ENCODE measurements at places on chromosomes 5 and 9.

DNA sequence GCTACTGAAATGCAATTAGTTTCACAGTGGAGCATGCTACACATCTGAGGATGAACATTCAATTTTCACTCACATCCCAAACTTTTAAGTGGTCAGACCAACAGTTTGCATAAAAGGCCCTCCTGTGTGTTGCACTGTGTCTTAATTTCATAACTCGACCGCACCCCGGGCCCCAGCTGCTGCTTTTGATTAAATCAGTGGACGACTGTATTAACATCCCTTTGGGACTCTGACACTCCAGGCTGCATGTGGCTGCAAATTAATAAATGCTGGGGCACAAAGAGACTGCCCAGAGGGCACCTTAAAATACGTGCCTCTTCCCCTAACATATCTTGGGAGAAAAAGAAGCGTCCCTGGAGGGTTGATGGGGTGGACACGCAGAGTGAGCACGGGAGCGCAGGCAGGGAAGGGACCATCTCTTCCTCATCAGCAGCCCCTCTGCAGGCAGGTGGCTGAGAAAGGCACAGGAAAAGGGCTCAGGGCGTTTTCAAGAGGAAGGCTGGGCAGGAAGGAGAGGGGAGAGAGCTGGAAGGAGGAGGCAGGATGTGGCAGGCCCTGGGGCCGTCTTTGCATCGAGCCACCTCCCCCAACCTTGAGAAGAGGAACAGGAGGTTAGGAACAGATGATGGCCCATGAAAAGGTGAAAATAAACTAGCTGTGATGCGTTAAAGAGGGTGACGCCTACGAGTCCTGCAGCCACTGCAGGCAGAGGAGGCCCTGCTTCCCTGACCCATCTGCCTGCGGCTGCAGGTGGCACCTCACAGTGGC is 18.6 kb downstream of the MED10 start:
- no peak for DNase-seq

GRCh38 chr9:8895106-8895860 is 1095.7 kb upstream of the DMAC1 start:
- DNase-seq: no peak

- peak; percentile 31 for DNase-seq
Measured at GRCh38 chr5:150622157-150622556, 18.3 kb upstream of the SYNPO start.

GRCh38 chr9:89749500-89750116 is 144.8 kb downstream of the GADD45G start:
- no peak for DNase-seq

- no peak for DNase-seq
Measured at GRCh38 chr5:125961150-125961549, 462.1 kb upstream of the GRAMD2B start.

DNA sequence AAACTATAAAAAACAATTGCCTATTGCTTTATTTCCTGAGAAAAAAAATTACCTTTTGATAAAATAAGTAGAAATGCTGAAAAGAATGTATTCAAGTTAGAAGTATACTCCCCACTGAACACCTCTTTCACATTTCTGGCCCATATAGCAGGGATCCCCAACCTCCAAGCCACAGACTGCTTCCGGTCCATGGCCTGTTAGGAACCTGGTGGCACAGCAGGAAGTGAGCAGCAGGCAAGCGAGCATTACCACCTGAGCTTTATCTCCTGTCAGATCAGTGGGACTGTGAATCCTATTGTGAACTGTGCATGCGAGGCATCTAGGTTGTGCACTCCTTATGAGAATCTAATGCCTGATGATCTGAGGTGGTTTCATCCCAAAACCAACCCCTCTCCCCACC is 563.9 kb downstream of the RAB3C start:
- no peak for DNase-seq

GRCh38 chr5:36045895-36046294 is 20.8 kb downstream of the UGT3A2 start:
- DNase-seq: no peak

DNA sequence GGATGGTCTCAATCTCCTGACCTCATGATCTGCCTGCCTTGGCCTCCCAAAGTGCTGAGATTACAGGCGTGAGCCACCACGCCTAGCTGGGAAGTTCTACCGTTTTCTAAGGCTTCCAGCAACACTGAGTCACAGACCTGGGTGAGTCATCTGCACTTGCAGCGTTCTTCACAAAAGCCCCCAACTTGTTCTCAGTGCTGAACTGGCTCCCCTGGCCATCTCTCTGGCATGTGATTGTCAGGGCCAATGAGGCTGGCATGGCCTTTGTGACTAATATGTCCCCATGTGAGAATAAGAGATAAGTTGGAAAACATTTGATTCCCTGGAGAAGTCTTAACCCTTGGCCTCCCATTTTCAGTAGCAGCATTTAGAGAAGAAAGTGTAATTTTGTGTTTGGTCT is 124.4 kb downstream of the WDR41 start:
- no peak for DNase-seq

GRCh38 chr9:76700916-76701315 is 63.3 kb upstream of the PCA3 start:
- no peak for DNase-seq

DNA sequence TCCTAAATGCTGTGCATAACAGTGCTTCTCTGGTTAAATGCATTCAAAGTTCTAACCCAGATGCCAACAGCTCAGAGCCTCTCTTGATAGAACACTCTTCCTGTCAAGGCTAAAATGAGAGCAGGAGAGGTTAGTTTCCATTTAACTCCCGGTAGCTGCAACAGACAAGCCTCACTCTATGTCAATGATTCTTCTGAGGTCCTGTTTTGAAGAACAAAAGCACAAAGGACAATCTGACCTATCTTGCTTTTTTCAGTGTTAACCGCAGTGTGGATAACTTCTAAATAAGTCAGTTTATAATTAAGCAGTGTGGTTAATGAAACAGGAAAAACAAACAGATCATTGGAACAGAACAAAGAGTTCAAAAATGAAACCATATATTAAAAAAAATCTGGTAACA is 80.7 kb downstream of the ANKRD55 start:
- DNase-seq: no peak

- DNase-seq: no peak
Measured at GRCh38 chr9:70165006-70165602, 93.7 kb upstream of the SMC5 start.

GRCh38 chr5:121979691-121980090 is 17.9 kb downstream of the SRFBP1 start:
- no peak for DNase-seq

- peak; percentile 57 for DNase-seq
Measured at GRCh38 chr9:69546265-69546664, 125.9 kb downstream of the APBA1 start.

- DNase-seq: no peak
Measured at GRCh38 chr5:150363185-150363584, 5.7 kb downstream of the TCOF1 start.

- DNase-seq: no peak
Measured at GRCh38 chr5:43840424-43841125, 237.6 kb downstream of the NNT start.

- no peak for DNase-seq
Measured at GRCh38 chr5:82656341-82656761, 378.2 kb upstream of the RPS23 start.

GRCh38 chr9:26043431-26043830 is 365.2 kb upstream of the TUSC1 start:
- no peak for DNase-seq

DNA sequence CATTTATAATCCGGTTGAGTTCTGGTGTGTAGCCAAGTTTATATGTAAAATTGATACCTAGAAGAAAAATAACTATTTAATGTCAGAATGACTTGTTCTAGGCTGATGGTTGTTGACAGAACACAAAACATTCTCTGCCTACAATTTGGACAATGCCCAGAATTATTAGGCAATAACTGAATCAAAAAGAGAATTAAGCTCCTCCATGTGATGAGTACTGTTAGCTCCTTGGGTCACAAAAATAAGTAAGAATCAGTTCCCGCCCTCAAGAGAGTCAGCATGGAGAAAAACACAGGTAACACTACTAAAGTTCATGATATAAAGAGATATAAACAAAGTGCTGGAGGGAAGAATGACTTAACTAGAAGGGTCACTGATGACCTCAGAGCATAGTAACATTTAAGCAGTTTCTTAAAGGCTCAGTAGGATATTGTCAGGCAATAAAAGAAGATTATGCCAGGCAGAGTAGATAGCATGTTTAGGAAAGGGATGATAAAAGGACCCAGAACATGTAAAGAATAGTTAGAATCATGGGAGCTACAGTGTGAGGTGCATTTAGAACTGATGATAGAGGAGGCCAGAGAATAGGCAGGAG is 200.5 kb upstream of the ACTBL2 start:
- no peak for DNase-seq

DNA sequence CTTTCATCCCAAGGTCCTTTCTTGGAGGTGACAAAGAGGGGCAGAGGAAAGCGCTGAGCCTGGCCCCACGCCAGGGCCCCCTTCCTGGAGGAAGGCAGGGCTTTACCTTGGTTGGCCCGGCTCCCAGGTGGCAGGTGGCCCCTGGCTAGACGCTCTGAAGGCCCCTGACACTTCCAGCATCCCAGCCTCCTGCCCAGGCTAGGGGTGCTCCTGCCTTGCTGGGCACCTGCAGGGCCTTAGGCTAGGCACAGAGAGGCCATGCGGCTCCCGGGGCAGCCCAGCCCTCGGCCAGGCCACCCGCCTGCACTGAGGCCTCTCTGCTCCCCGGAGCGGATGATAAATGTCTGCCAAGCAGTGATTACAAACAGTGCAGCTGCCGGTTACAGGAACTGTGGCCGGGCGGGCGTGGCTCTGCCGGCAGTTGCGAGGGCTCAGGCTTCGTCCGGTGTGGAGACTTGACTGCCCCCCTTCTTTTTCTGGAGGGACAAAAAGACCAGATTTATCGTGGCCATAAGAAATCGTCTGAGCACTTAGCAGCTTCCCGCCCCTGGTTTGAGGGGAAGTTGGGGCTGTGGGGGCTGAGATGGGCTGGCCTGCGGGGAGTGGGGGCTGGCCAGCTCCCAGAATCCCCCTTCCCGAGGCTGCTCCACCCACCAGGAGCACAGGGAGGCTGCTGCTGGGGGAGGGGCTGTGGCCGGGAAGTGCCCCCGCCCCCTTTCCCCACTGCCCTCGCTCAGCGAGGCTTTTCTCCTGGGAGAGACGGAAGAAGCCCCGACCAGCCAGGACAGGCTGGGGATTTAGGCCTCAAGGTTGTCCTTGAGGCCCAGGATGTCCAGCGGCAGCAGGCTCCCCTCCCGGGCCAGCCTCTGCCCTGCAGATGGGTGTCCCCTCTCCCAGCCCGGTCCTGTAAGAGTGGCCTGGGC is 31.6 kb upstream of the UBAC1 start:
- DNase-seq: peak; percentile 75

- no peak for DNase-seq
Measured at GRCh38 chr5:33840927-33841547, 50.8 kb downstream of the ADAMTS12 start.

DNA sequence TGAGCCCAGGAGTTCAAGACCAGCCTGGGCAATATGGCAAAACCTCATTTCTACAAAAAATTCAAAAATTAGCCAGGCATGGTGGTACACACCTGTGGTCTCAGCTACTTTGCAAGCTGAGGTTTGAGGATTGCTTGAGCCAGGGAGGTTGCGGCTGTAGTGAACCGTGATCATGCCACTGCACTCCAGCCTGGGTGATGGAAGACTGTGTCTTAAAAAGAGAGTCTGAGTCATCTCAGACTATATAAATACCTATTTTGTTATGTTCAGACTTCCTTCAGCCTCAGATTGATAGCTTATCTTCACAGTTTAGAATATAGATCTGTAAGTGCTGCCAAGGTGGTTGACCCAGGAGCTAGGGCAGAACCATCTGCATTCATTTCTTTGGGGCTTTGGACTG is 1.6 kb upstream of the PAIP2 start:
- no peak for DNase-seq

GRCh38 chr9:14401911-14402310 is 88.0 kb upstream of the NFIB start:
- no peak for DNase-seq

GRCh38 chr5:148776780-148777179 is 49.6 kb upstream of the ADRB2 start:
- DNase-seq: no peak

DNA sequence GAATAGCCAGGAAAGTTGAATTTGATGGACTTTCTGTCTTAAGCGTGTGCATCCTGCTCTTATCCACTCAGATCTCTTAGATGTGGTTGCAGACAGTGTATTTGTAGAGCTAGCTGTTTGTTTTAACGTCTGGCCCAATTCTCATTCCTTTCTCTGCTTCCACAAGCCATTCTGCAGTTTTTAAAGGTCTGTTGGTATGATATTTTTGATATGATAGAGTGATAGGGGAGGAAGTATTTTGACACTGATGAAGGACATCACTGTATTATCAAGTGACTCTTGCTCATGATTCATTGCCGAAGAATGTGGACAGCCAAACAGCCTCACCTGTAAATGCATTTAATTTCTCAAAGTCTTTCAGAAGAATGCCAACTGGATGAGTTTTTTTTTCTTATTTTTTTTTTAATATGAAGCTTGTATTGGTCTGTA is 4.5 kb downstream of the TJP2 start:
- no peak for DNase-seq

DNA sequence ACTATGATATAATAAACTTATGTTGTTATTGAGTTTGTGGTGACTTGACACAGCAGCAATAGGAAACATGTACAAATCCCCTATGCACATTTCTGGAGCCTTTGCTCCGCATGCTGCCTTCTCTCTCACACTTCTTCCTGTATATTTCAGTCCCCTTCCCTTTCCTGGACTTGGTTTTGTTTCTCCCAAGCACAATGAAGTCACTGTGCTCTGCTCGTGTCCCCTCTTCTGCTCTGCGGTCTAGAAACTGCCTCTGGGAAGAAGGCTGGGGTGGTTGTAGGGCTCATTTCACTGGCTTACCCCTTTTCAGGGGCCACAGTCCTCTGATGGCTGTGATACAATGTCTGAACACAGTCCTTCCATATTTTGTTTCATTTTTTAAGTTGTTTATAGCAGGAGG is 15.7 kb upstream of the FGD3 start:
- no peak for DNase-seq

GRCh38 chr5:107396351-107396690 is 274.4 kb downstream of the EFNA5 start:
- no peak for DNase-seq

DNA sequence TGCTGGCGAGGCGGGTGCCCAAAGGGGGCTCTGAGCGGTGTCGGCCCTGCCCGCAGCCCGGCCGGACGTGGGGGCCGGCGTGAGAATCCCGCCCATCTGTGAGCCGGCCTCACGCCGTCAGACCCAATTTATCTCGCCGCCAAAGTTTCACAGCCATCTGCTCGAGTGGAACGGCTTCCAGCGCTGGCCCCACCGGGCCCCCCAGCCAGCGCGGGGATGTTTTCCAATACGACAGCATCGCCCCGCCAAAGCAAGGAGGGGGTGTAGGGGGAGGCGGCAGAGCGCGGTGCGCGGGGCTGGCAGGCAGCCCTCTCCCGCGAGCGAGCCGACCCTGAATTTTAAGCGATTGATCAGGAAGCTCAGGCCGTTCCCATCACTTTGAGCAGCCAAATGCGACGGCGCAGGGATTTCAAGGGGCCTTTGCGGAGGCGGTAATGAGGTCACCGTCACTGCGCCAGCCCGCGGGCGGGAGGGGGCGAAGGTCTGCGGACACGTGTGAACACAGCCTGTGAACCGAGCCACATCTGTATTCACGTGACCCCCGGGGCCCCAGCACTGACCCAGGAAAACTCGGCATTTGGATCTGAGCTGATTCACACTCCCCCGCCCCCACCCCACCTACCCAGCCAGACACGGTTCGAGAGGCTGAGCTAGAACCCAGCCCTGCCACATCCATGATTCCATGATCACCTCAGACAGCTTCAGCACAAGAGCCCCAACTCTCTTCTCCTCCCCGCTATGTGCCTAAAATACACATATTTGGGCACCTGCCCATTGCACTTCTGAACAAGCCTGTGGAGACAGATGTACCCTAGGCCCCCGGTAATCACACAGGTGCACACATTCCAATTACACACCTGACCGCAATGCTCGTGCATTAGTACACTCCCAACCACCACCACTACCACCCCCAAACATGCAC is 47.8 kb upstream of the PSD2 start:
- peak; percentile 31 for DNase-seq

All from NCI-H345 (cell line).